ENCODE measurements at places on chromosomes 3 and 15. TPM values are rescaled to one million over a fixed set of nuclear protein-coding genes. Genes with fewer than 3 reads are reported as not detected.
A peak's percentile ranks its signal among the peaks of the same experiment; 100 is the strongest.

- no peak for DNase-seq
Observed at GRCh38 chr3:123112232-123112631, 45.4 kb downstream of the PDIA5 start.

DNA sequence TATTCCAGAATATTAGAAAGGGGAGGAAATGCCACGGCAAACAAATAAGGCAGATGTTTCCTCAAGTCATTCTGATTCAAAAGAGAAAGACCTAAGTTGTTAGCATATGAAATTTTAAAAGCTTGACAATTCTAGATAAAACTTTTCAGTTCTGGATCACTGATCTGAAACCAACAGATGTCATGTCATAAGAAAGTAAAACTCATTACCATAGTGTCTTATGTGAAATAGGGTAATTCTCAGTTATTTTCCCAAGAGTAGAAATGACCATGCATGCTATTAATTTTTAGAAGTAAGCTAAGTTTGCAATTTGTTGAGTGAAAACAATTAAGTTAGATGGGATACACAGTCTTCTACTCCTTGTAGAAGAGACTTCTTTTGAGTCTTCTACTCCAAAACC, 630.3 kb downstream of the NAALADL2 start:
- no peak for DNase-seq

- no peak for DNase-seq
Observed at GRCh38 chr3:48782046-48782445, 65.0 kb upstream of the IP6K2 start.

- DNase-seq: no peak
Observed at GRCh38 chr3:16319307-16319706, 54.3 kb downstream of the OXNAD1 start.

- peak; percentile 15 for DNase-seq
Observed at GRCh38 chr3:3771567-3771966, 27.7 kb upstream of the LRRN1 start.

DNA sequence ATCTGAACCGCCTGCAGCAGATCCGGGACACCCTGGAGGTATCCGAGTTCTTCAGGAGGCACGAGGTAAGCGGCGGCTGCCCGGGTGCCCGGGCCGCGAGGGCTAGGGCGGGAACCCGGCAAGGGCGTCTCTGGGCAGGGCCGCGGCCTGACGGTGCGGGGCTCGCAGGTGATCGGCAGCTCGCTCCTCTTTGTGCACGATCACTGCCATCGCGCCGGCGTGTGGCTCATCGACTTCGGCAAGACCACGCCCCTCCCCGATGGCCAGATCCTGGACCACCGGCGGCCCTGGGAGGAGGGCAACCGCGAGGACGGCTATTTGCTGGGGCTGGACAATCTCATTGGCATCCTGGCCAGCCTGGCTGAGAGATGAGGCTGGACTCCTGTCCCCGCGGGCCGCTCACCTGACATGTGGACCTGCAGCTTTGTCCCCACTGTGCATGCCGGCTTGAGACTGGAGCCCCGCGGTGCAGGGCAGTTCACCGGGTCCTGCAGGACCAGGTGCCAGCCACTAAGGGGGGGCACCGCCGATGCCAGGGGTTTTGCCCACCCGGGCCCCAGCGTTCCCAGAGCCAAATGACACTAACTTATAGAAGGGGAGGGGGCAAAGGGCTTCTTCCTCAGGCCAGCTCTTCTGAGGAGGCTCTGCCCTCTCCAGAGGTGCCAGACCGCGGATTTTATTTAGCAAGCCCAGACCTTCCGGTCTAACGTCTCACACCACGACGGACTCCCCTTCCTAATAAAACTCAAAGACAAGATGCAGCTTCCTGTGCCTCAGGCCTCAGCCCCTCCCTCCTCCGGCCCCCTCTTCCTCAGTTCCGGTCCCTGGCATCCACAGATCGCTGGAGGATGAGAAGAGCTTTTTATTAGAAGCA, 9.4 kb downstream of the ITPKA start:
- no peak for DNase-seq

- no peak for DNase-seq
Observed at GRCh38 chr3:159128628-159129027, 326.8 kb downstream of the MFSD1 start.

- DNase-seq: no peak
Observed at GRCh38 chr3:4421121-4421520, 45.9 kb downstream of the SUMF1 start.

- DNase-seq: no peak
Observed at GRCh38 chr15:42228036-42228435, 19.9 kb upstream of the VPS39 start.

- no peak for DNase-seq
Observed at GRCh38 chr3:167723872-167724271, 10.8 kb downstream of the PDCD10 start.

- DNase-seq: no peak
Observed at GRCh38 chr3:146813496-146813895, 208.3 kb upstream of the PLSCR5 start.

DNA sequence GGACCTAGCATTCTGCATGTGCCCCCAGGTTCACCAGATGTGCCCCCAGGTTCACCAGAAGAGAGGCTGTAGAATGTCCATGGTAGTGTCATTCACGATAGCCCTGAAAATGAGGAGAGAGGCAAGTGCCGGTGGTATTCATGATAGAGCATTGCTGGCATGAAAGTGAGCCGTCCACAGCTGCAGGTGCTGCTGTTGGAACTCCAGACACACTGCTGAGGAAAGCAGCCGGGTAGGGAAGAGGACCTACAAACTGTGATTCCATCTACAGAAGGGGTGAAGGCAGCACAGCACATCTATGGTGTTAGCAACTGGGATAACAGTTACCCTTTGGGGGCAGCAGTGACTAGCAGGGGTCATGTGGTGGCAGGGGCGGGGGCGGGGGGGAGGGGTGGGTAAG, 125.0 kb upstream of the PLXNA1 start:
- no peak for DNase-seq

DNA sequence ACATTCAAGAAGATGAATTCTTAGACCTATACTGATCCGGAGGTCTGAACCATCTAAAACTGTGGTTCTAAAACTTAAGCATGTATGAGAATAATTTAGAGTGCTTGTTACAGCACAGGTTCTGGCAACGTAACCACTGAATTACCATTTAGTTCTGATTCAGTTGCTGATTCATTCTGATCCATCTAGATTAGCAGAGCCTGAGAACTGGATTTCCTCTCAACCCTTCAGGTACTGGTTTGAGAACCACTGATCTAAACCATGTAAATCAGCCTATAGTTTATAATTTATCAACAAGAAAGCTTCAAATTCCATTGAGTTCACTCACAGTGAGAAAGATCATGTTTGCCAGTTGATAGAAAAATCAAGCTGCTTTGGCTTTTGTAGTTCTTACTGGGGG, 1001.1 kb upstream of the EPHA6 start:
- DNase-seq: no peak

The CCDC39 gene
- polyA plus RNA-seq: 1.9 TPM

DNA sequence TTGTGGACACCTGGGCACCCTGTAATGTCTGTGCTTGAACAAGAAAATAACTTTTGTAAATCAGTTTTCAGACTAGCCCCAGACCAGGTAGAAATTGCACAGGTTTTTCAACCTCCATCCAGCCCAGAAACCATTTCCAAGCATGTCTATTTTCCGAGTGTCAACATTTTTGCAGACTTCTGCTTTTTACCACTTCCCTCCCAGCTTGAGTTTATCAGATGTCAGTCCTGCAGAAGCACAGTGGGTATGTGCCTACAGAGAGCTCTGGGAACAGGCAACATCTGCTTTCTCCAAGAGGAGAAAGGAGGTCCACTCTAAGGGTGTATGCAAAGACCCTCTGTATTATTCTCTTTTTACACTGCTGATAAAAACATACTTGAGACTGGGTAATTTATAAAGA, 83.9 kb downstream of the LRRK1 start:
- DNase-seq: no peak

DNA sequence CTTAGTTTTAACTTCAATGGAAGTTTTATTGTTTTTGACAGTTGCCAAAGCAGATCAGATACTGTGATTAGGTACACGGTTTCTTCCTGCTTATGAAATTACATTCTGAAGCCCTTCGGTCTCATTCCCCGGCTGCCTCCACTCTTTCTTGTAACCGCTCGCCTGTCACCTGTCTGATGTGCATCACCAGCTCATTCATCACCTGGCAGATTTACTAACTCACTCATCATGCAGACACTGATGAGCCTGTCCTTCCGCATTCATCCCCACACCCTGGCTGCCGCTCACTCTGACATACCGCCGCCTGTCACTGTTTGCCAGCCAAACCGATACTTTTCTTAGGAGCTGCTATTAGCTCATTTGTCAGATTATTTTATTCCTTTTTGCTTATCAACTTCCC, 82.8 kb upstream of the NSMCE3 start:
- DNase-seq: no peak

DNA sequence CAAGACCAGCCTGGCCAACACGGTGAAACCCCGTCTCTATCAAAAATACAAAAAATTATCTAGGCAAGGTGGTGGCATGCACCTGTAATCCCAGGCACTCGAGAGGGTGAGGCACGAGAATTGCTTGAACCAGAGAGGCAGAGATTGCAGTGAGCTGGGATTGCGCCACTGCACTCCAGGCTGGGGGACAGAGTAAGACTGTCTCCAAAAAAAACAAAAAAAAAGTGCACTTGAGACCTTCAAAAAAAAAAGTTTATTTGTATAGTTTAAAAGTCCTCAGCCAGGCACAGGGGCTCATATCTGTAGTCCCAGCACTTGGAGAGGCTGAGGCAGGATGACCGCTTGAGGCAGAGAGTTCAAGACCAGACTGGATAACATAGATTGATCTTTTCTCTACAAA, 2.1 kb downstream of the PBRM1 start:
- no peak for DNase-seq

GRCh38 chr3:193407688-193408087, 29.1 kb upstream of the ATP13A5 start:
- DNase-seq: no peak

DNA sequence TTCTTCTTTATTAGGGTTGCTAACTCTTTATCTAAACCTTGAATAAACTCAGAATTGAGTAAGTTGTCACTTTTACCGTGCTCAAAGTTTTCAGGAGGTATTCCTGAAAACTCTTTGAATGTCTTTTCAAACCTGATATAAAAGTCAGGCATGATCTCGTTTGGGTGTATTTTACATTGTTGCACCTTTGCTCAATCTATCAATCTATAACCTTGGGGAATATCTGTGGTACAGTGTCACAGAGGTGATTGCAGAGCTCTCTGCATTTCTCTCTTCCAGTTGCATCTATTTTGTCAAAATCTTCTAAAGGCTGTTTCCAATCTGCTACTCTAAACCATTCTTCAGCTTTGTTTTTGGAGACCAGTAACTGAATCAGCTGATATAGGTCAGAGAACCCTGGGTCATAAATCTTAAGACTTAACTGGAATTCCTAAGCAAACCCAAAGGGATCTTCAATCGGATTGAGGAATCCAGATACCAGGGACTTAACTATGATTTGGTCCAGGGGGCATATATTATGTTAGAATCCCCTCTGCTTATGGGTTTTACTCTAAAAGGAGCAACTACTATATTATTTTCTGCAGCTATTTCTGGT, 35.6 kb upstream of the AP4E1 start:
- no peak for DNase-seq

GRCh38 chr3:66467996-66468735, 32.7 kb downstream of the LRIG1 start:
- DNase-seq: no peak

The APEH gene
- polyA plus RNA-seq: 80.0 TPM

The VIPR1 gene
- 52.9 TPM for polyA plus RNA-seq

DNA sequence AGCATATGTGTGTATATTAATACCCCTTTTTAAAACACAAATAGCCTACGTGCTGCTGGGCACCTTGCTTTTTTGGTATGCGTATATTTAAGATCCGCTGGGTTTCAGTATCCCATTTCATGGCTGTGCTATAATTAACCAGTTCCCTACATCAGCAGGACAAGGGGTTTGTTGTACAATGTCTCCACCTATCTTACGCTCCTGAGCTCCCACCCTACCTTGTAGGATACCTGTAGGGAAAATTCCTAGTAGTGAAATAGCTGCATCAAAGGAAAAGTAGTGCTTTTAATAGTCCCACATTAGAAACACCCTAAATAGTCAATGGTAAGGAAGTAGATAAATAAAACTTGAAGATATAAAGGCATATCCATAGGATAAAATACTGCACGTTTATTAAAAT, 1.4 kb downstream of the MAP6D1 start:
- DNase-seq: no peak

- peak; percentile 50 for DNase-seq
Observed at GRCh38 chr3:53196575-53197407, 35.8 kb downstream of the PRKCD start.

DNA sequence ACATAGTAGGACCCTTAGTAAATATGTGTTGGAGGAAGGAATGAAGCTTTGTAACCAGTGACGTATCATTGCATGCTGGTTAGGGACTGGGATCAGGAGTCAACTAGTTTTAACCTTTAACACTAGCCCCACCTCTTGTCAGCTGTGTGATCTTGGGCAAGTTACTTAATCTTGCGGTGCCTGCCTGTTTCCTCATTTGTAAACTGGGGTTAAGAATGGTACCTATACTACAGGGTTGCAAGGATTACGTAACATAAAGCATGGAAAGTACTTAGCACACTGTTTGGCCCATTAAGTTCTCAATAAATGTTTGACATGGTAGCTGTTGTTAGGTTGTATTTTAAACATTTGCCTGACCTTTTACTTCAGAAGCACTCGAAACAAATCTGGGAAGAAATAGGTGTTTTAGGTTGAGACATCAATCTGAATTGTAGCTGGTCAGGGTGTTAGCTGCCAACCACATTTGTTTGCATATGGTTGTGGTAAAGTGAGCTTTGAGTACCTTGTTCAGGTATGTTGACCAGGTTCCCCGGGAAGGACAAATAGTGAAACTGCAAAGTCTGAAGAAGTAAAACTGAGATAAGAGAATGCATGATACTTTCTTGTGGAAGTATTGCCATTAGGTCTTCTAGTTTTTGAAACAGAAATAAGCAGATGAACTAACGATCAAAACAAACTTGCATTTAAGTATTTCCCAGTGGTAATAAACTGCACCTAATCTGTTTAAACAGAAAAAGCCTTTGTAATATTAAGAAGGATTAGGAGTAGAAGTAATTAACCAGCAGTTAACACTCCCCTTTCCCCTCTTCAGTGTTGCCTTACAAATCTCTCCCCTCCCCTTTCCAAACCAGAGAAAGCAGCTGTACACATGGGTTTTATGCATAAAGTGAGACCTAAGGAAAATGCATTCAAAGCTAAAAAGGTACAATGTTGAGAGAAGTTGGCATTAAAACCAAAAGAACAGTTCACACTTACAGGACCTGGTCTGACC, 25.8 kb upstream of the SCAANT1 start:
- DNase-seq: no peak

The CD86 gene
- polyA plus RNA-seq: 8.0 TPM

The SLC22A13 gene
- polyA plus RNA-seq: 0.20 TPM

DNA sequence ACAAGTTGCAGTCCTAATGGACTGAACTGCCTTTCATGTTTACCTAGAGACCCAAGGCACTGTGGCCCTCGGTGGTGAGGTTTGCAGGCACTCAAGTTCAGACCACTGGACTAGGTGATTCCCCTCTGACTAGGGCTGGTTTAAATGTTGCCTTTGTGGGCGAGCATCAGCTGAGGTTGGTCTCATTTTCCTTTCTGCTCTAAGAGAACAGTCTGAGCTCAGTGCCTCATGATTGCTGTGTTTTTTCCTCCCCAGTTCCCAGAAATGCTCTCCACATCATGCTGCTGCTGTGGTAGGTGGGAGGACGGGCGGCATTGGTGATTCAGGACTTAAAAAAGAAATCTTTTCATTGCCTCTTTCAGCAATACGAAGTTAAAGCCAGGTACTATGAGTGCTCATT, 237.2 kb downstream of the MBNL1 start:
- DNase-seq: no peak
